ENCODE measurements at places on chromosomes 6 and 20. TPM values are rescaled to one million over a fixed set of nuclear protein-coding genes. Genes with fewer than 3 reads are reported as not detected.

MLN gene
- not detected for total RNA-seq

SLC22A23 gene
- 7.0 TPM for total RNA-seq

DNA sequence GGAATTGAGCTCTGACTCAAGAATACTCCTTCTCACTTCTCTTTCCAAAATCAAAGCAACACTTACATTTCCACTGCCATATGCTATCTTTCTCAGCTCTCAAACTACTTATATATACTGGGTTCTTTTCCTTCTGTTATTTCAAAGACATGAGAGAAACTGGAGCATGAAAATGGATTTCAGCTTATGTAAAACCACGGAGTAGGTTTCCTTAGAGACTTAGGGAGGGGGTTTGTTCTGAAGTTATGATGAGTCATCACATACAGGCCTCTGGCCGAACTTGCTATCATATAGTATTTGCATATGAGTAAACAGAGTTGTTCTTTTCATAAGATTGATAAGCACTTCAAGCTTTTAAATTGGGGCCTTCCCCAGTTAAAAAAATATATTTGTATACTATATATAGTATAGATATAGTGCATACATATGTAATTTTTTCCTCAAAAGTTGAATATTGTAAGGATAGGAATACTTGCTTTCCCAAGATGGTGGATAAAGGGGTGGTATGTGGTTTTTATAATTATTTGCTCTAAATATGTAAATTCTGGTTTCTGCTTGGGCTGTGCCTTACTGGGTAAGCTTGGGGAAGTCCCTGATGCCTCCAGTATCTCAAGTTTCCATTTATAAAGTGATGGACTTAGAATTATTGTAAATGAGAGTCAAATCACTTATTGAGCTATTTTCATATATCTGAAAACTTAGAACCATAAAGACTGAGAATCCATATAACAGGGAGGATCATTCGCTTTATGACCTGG lies 273.9 kb downstream of the RFPL4B start:
- no peaks in the 10 kb centered on the region for H3K27me3 ChIP-seq
- no peak for DNase-seq
- no peaks in the 10 kb centered on the region for H3K36me3 ChIP-seq
- H3K4me3 ChIP-seq, result no peak overlapping the region
- H3K27ac ChIP-seq, result no peak overlapping the region
- no peaks in the 10 kb centered on the region for H3K4me1 ChIP-seq

GRCh38 chr6:14638906-14639761 lies 521.6 kb downstream of the CD83 start:
- H3K4me1 ChIP-seq, result peaks cover 43% of the 10 kb centered on the region
- H3K27me3 ChIP-seq, result no peaks in the 10 kb centered on the region

GRCh38 chr6:144339859-144340452 lies 54.8 kb downstream of the UTRN start:
- peak overlapping the region; percentile 56 for H3K27ac ChIP-seq
- H3K4me3 ChIP-seq, result no peak overlapping the region
- peaks cover 90% of the 10 kb centered on the region for H3K4me1 ChIP-seq
- no peaks in the 10 kb centered on the region for H3K27me3 ChIP-seq
- H3K36me3 ChIP-seq, result no peaks in the 10 kb centered on the region

DNA sequence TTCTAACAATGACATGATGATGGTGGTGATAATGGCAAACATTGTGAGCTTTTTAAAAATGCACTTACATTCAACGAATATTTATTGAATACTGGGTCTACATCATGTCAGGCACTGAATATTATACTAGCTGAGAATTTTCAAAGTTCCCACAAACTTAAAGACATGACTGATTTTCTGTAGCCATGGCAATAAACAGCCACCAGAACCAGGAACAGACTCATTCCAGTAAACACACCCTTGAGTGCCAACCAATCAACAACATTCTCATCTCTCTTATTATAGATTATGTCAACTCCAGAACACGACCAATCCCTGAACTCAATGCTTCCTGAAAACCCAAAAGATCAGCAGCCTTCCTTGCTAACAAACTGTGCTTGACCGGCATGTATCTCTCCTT lies 212.4 kb upstream of the RUNX2 start:
- no peaks in the 10 kb centered on the region for H3K36me3 ChIP-seq
- H3K27me3 ChIP-seq, result no peaks in the 10 kb centered on the region
- H3K27ac ChIP-seq, result no peak overlapping the region

GRCh38 chr6:44102527-44102926 lies 24.7 kb downstream of the MRPL14 start:
- H3K36me3 ChIP-seq, result no peaks in the 10 kb centered on the region
- H3K4me3 ChIP-seq, result no peak overlapping the region
